Activated B cell treated with CpG ODN at 0.5 μM for 24 hours (primary cell): ENCODE measurements at places on chromosomes 16 and 17. TPM values are rescaled to one million over a fixed set of nuclear protein-coding genes. Genes with fewer than 3 reads are reported as not detected.
A peak's percentile ranks its signal among the peaks of the same experiment; 100 is the strongest.

The CCT6B gene
- 2.1 and 2.4 TPM in 2 replicates for total RNA-seq

The DOC2B gene
- total RNA-seq, result not detected in 2 replicates

The KRTAP2-3 gene
- not detected in 2 replicates for total RNA-seq

The SCNN1B gene
- total RNA-seq, result not detected in 2 replicates

The NPIPA5 gene
- total RNA-seq, result 0.29 and 0.34 TPM in 2 replicates

The TM4SF5 gene
- not detected in 2 replicates for total RNA-seq

The TP53TG3D gene
- not detected in 2 replicates for total RNA-seq

The CDYL2 gene
- 3.2 and 3.4 TPM in 2 replicates for total RNA-seq

The CTRB2 gene
- total RNA-seq, result not detected in 2 replicates

The TEDC2 gene
- total RNA-seq, result 3.4 and 4.4 TPM in 2 replicates

The ITGAL gene
- total RNA-seq, result 216 and 240 TPM in 2 replicates

The CA5A gene
- total RNA-seq, result not detected in 2 replicates

DNA sequence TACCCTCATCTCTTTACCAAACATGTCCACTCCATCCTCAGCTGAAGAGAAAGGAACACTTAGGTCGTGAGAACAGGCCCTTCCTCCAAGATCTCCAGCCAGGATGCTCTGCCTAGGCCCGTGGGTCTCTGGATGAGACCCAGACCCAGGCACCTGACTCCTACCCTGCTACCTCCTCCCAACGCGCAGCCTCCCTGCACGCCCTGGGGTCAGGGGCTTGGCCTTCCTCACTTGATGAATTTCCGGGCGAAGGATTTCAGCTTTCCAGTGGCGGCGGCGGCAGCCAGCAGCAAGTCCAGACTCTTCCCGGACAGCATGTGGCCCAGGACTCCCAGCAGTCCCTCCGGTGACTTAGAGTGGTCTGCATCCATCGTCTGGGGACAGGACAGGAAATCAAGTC is 13.4 kb downstream of the CSF3 start:
- no peak for DNase-seq

GRCh38 chr17:48814504-48814903 is 2.5 kb downstream of the TTLL6 start:
- DNase-seq, result no peak

GRCh38 chr17:66950325-66950724 is 14.2 kb upstream of the CACNG4 start:
- no peak for DNase-seq

GRCh38 chr17:68714676-68715075 is 113.5 kb upstream of the FAM20A start:
- DNase-seq, result no peak

- no peak for DNase-seq
These were observed 140.3 kb upstream of the FOXF1 start for GRCh38 chr16:86370062-86370461.

GRCh38 chr16:11233727-11234376 is 22.2 kb downstream of the SOCS1 start:
- no peak for DNase-seq

- no peak for DNase-seq
These were observed 64.1 kb downstream of the MARF1 start for GRCh38 chr16:15578824-15579223.

DNA sequence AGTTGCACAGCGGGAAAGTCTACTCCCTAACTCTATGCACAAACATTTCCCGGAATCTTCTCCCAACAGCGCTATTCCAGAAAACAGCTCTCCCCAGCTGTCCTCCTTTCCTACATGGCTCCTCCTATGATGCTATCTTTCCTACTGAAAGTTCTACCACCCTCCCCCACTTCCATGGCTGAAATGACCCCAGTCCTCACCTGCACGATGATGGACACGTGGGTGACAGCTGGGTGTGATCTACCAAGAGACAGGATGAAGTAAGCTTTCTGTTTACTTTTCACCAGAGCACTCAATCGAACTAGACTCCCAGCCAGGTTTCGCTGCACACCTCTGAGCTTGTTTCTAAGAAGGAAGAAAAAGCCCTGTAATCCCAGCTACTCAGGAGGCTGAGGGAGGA is 10.7 kb downstream of the CTC1 start:
- no peak for DNase-seq

DNA sequence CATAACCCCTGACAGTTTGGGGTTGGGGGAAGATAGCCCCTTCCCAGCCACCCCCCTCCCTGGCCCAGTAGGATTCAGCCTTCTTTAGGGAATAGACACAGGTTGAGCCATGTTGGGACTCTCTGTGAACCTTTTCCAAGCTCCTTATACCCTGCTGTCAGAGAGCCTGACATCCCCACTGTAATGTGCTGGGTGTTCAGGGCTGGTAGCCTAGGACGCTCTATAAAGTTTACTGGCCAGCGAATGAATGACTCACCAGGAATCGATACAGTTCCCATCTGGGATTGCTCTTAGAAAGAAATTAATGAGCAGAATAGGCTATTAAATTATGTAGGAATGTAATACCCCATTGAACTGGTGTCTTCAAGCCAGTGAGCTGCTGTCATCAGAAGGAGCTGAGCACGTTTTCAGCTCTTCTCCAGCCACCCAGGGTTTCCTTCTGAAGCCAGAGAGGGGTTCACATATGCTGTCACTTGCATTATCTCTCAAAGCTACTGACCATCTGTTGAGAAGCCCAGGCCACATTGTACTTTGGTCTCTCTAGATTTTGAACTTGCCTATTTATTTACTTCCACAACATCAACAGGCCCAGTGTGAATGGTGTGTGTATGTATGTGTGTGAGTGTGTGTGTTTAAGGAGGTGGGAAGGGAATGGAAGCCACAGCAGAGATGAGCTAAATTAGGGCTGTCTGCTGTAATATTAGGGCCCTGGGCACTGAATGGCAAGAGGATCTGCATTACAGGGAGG is 64.9 kb downstream of the SPACA3 start:
- DNase-seq, result no peak

DNA sequence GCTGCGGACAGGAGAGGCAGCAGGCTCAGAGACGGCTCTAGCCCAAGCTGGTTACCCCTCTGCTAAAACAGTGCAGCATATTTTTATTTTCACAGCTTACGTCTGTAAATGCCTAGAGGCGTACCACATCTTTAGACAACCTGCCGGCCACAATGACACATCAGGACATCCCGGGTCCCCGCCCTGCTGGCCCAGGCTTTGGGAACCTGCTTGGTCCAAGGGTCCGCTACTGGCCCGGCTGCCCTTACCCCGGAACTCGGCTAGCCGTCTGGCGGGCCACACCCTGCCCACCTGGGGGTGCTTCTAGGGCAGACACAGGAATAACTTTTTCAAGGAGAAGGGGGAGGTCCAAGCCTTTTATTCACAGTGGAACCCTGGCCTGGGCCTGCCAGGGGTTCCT is 4.3 kb downstream of the CEP131 start:
- no peak for DNase-seq

- no peak for DNase-seq
These were observed 4.3 kb downstream of the SCNN1B start for GRCh38 chr16:23306199-23307100.

DNA sequence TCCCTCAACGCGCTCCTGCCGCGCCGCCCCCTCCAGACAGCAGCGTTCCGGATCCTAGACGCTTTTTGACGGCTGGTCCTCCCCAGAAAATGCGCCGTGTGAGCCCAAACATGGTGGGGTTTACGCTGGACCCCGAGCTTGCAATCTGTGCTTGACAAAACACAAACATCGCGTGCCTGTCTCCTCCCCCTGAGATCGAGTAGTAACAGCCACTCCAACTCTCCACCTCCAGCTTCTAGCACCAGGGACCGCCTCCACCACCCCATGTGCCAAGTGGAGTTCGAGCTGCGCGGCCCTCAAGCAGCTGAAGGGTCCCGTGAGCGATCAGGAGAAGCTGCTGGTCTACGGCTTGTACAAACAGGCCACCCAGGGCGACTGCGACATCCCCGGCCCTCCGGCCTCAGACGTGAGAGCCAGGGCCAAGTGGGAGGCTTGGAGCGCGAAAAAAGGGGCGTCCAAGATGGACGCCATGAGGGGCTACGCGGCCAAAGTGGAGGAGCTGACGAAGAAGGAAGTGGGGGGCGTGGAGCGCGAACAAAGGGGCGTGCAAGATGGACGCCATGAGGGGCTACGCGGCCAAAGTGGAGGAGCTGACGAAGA is 656 bp upstream of the GEMIN4 start:
- DNase-seq, result no peak

DNA sequence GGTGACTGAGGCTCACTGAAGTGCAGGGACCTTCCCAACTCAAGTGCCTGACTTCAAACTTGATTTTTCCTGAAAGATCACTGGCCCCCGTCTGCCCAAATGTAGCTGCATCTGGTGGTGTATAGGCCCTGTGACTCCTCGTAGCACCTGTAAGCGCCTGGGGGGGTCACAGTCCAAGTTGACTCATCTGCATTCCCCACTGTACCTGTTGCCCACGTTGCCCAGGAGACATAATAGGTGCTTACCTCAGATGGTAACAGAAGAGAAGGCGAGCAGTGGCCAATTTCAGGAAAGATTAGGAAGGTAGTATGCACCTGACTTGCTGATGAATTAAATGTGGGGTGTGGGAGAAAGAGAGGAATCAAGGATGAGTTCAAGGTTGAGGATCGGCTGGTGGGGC is 44.1 kb upstream of the EMP2 start:
- no peak for DNase-seq

GRCh38 chr16:14121872-14122271 is 50.8 kb downstream of the MRTFB start:
- no peak for DNase-seq

DNA sequence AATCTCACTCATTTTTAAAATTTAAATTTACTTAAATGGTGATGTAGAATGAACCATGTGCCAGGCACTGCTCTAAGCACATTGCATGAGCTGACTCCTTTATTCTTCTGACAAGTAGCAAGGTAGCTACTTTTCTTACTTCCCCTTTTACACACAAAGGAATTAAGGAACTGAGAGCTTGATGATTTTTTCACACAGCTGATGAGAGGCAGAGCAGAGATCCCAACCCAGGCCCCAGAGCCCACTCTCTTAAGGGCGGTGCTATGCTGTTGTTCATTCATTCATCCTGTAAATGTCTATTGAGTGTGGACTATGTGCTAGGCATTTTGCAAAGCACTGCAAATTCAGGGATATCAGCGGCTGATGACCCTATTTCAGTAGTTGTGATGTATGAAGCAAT is 17.9 kb downstream of the SEC14L5 start:
- no peak for DNase-seq

- no peak for DNase-seq
These were observed 1.7 kb downstream of the CORO1A start for GRCh38 chr16:30184891-30185682.

GRCh38 chr16:58814348-58814801 is 80.3 kb upstream of the GOT2 start:
- DNase-seq, result no peak

GRCh38 chr17:55281649-55282378 is 17.1 kb downstream of the HLF start:
- no peak for DNase-seq

DNA sequence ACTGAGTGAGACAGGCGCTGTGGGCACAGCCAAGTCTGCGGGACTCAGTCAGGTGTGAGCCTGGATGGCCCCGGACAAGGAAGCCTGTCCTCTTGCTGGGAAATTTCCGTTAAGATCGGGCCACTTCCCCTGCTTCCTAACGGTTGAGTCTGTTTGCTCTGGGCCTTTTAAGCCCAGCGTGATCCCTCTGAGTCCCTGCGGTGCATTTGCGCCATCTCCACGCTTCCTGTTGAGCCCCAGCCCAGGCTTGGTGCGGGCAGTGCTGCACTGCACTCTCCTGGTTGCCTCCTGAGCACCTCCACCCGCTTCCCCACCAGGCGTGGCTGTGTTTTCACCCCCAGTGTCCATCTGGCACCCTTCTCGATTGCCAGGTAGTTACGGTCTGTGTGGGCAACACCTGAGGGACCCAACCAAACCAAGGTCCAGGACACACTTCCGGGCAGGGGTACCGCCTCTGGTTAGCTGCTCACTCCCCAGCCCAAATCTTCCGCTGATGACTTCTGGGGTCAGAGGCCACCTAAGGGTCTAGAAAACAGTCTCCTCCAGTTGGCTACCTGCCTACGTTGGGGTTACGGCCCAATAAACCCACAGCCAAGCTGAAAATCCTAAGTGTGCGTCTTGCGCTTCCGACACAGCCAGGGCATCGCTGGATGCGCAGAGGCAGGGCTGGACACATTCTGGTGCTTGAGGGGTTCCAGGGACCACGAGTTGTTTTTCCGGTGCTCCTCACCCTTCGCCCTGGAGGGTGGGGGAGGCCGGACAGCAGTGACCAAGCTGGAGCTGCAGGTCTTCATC is 1.4 kb upstream of the SLC25A10 start:
- no peak for DNase-seq

DNA sequence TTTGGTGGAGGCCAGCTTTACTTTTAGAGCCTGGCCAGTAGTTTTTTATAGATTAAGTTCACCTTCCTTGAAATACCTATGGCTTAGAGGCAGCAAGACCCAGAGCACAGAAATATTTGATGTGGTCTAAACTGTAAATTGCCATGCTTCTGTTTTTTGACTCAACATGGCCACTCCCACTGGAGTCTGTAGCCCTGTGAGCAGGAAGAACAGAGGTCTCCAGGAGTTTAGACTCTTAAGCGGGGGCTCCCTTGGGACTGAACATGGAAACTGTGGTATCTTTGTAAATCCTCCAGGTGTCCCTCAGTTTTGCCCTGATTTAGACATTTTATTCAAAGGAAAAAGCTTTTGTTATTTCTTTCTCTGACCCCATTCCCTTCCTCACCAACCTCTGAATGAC is 145.6 kb downstream of the FTO start:
- no peak for DNase-seq

DNA sequence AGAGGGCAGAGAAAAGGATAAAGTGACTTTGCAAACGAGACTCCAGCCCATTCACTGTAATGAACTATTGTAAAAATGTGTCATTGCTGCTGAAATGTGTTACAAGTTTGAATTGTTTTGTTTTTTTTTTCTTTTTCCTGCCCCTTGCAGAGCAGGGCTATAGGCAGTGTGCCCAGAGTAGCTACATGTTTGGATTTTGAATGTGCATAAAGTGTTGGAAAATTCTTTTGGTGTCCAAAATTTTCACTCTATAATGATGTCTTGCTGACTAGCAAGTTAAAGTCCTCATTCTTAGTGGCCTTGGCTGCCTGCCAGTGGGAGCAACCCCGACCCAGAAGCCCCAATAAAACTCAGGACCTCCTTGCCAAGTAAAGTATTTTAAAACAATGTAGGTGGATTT is 66.5 kb downstream of the IGF2BP1 start:
- DNase-seq, result no peak

DNA sequence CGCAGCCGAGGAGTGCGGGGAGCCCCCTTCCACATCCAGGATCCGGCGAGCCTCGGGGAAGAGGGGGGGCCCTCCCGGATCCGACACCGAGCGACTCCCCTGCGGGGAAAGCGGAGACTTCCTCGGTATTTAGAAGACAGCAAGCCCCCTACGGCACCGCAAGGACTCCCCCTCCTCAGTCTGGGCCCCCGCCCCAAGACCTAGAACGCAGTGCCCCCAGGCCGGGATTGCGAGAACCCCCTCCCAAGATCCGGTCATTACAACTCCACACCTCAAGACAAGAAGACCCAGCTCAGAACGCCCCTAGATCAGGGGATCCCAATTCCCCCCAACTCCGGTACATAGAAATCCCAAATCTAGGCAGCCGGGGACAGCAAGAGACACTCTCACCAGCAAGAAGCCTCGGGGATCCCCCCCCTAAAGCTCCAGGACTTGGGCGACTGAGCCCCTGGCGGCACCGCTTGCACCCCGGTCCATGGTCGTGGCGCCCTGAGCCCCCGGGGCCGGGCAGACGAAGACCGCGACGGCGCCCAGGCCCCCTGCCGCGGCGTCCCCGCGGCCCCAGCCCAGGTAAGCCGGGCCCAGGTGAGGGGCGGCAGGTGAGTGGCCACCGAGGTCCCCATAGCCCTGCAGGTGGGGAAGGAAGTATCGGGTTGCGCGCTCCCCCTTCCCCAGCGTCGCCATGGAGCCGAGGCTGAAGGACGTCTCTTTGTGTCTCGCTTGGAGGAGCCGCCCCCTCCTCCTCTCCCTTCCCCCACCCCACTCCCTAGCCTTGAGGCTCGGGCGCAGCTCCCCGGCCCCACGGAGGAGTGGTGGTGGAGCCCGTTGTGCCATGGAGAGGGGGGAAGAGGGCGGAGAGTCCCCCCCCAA is 641 bp downstream of the SBK1 start:
- DNase-seq, result peak; percentile 24
